ENCODE measurements at places on chromosomes 4 and X. TPM values are rescaled to one million over a fixed set of nuclear protein-coding genes. Genes with fewer than 3 reads are reported as not detected.

DNA sequence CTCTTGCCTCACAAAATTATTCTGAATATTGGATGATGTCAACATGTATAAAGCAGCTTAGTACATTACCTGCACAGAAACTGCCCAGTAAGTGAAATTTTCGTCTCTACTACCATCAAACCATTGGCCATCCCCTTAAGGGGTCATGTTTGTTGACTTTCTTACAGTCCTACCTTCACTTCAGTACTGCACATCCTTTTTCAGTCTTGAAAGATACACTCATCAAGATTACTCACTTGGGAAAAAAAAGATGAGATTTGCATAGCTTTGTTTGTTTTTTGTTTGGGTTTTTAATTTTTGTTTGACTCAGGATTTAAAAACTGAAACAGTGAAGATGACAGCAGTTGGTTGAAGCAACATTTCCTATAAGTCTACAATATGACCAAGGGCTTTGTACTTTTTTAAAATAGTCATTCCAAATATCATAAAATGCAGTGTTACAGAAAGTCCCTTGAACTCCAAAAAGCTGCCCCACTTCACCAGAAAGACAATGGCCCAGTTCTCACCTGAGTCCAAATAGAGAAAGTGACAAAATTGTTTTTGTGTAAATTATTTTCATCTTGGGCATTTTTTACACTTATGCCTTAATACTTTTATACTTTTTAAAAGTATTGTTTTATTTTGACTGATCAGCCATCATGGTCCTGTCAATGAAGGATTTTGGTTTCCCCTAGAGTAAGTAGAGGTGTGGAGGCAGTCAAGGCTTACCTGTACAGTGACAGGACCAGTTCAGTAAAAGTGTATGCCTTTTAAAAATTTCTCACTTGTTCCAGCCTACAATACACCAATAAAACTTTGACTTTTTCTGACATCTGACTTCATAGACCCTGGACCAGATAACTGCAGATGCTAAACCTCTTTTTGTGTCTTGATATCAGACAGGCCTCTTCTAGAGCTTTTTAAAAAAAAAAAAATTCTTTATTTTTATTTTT lies 59.7 kb upstream of the EDA2R start:
- DNase-seq: no peak

DNA sequence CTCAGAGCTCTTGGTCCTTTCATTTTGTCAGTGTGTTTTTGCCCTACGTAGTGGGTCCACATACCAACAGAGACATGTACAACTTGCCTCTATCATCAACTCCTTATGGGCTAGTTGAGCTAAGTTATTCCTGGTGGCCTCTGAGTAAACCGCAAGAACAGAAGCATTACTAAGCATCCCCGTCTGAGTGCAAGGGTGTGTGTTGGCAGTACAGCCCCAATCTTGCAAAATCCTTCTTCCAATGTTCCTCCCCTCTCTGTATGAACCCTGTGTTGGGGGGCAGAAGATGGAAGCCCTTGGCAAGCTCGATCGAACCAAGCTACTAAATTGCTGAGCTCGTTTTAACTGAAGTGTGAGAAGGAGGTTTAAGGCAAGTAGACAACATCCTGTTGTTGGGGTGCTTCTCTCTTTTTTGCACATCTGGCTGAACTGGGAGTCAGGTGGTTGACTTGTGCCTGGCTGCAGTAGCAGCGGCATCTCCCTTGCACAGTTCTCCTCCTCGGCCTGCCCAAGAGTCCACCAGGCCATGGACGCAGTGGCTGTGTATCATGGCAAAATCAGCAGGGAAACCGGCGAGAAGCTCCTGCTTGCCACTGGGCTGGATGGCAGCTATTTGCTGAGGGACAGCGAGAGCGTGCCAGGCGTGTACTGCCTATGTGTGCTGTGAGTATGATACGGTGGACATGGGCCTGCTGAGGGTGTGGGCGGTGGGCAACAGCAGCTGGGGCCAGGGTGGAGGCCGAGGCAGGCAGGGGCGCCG lies at the start of gene SH2D1A:
Gene SH2D1A (plus strand): TSS at position 447 of the 760 bp plus-strand sequence. CDS start 80 bp downstream, at position 527.
- no peak for DNase-seq

DNA sequence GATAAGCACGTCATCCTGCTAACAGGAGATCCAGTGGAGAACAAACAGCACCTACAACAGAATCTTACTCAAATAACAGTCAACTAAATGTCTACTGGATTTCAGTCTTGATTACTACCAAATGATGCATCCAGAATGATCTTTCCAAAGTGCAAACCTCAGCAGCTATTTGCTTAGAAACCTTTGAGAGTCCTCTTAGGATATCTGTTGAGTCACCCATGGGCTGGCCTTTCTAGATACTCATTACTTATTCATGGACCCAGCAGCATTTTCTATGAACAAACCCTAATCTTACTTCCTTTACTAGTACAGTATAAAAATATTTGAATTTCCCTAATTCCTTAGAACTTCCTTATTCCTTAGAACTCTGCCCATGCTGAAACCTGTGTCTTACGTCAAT lies 118.5 kb upstream of the PABPC4L start:
- DNase-seq: no peak

- DNase-seq: no peak
These were observed 87.0 kb downstream of the EFNB1 start for GRCh38 chrX:68915778-68916177.

DNA sequence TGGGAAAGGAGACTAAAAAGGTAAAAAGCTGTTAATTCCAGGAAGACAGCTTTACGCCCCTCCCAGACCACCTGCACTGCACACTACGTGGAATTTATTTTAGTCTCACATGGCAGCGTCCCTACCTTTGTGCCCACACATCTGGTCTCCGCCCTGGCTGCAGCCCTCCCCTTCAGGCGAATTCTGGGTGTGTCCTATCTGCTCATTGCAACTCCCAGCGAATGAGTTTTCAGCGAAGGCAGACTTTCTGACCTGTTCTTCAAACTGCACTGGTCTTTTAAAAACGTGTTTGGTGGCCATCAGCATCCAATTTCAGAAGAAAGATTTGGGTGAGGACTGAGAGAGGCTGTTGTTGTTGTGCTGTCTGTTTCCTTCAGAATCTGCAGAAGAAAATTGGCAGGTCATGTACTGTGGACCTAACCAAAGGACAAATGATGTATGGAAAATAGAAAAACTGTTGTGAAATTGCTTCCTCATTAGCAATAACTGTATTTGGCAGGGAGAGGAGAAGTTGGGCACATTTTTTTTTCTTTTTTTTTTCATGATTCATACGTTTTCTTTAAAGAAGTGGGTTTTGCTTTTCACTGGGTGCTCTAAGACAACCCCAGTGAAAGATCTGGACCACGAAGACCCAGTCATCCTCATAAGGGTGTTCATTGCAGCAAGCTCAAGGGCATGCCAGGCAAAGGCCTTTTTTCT lies 4.2 kb downstream of the TLR8 start:
- no peak for DNase-seq

DNA sequence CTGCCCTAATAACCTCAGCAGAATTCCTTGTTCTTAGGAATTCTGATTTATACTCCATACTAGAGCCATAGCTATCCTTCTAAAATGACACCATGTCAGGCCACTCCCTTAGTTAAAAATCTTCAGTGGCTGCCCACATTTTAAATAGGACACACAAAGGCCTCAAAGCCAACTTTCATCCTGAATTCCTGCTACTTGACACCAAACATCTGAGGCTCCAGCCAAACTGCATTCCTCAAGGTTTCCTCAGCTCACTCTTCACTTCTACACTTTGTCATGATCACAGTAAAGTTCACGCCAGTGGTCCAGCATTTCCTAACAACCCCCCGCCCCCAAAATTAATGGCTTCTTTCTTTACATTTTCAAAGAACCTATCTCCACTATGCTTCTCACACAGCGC lies 124.3 kb downstream of the ADGRA3 start:
- no peak for DNase-seq

Gene PLAC1
- 0.43 TPM for polyA plus RNA-seq
